Cardiac muscle cell (in vitro differentiated cells and primary cell): ENCODE measurements at places on chromosomes 5 and 9. TPM values are rescaled to one million over a fixed set of nuclear protein-coding genes. Genes with fewer than 3 reads are reported as not detected.

The SLC24A2 gene
- total RNA-seq = 0.09 TPM in 1 of 2 replicates, not detected in the other

The DIPK1B gene
- 163 and 188 TPM in 2 replicates for total RNA-seq

The LRRC19 gene
- not detected in 2 replicates for total RNA-seq

GRCh38 chr9:105157171-105157583 is 87.3 kb upstream of the SLC44A1 start:
- peak; percentile 82 for DNase-seq

- DNase-seq = no peak
Observed at GRCh38 chr9:37034305-37034937, 353 bp upstream of the PAX5 start.

DNA sequence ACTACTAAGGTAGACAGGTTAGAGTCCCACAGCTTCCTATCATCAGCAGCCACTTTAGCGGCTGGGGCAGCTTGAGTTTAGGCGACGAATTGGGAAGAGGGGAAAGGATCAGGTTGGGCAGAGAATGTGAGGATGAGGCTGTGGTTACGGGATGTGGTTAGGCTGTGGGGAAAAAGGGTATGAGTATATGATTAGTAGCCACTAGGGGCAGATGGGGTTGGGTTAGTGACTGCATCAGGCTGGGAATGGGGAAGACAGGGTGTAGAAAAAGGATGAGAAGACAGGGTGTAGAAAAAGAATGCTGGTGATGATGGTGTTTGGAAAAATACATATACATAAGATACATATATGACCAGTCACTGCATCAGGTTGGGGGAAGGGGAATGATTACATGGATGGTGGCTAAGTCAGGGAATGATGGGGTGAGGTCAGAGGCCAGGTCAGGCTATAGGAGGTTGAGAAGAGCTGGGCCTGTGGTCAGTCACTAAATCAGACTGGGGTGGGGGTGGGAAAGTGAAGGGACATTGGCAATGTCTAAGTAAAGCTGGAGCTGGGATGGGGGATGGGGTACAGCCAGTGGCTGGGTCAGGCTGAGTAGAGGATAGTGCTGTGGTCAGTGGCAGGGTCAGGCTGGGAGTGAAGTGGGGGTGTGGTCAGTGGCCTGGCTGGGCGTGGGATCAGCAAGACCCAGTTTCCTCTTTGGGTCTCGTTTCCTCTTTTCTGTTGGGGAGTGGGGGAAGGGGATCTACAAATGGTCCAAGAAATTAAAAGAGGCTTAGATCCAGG is 2.1 kb downstream of the TLN1 start:
- DNase-seq = peak; percentile 86

DNA sequence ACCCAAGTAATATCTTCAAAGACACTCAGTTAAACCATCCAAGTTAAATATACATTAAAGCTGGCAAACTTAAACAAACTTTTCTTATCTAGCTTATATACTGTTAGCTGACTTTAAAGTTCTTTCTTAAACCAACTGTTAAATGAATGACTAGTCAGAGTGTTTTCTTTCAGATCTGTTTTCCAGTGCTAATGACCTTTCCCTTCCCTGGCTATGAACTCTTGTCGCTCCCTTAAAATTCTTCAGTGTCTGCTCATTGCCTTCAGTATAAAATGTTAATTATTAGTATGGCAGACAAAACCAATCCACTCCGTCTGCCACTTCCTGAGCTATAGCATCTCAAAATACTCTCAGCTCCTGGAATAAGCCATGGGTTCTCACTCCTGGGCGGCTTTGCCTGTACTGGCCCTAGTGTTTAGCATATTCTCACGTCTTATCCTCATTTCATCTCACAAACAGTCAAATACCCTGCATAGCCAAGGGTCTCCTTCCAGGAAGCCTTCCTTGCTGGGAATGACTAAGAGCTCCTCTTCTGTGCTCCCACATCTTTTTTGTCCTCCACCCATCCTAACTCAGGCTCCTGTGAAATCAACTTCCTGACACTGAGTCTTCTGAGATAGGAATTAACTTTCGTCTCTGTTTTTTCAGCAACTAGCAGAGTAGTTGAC is 87.7 kb downstream of the VCAN start:
- no peak for DNase-seq
